CD4-positive, alpha-beta T cell treated with Interleukin-15 for 1 hour (primary cell): ENCODE measurements at places on chromosomes 16 and 17.

- DNase-seq: no peak
Observed at GRCh38 chr17:13395862-13396261, 205.9 kb downstream of the HS3ST3A1 start.

DNA sequence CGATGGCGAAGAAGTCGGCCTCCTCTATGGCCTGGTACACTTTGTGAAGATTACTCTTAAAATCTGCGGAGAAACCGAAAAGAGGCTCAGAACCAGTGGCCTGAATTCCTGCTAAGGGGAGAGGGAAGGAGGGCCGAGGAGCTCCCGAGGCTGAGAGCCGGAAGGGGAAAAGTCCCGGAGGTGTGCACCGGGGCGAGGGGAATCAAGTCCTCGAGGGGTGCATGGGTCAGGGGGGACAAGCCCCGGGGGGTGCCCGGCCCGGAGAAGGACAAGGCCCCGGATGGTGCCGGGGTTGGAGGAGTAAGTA lies 495 bp downstream of the PARN start:
- no peak for DNase-seq

GRCh38 chr16:30096862-30097563 lies 1.0 kb upstream of the YPEL3 start:
- DNase-seq: peak; percentile 45

GRCh38 chr17:1039511-1040215 lies 42.7 kb downstream of the TIMM22 start:
- peak; percentile 80 for DNase-seq

GRCh38 chr17:44188576-44189403 lies 2.0 kb downstream of the TMUB2 start:
- no peak for DNase-seq

GRCh38 chr16:67993207-67994039 lies 5.9 kb downstream of the DPEP2 start:
- peak; percentile 87 for DNase-seq

DNA sequence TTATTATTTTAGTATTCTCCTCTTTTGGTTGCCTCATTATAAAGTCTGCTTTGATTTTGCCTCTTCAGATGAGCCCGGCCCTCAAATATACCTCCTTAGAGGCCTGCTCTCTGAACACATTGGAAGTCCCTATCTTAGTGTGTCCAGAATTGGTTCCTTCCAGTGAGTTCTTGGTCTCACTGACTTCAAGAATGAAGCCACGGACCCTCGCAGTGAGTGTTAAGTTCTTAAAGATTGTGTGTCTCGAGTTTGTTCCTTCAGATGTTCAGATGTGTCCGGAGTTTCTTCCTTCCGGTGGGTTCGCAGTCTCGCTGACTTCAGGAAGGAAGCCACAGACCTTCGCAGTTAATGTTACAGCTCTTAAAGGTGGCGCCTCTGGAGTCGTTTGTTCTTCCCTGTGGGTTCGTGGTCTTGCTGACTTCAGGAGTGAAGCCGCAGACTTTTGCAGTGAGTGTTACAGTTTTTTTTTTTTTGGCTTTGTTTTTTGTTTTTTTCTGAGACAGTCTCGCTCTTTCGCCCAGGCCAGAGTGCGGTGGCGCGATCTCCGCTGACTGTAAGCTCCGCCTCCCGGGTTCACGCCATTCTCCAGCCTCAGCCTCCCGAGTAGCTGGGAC lies 45.8 kb upstream of the NOS2 start:
- DNase-seq: peak; percentile 35

DNA sequence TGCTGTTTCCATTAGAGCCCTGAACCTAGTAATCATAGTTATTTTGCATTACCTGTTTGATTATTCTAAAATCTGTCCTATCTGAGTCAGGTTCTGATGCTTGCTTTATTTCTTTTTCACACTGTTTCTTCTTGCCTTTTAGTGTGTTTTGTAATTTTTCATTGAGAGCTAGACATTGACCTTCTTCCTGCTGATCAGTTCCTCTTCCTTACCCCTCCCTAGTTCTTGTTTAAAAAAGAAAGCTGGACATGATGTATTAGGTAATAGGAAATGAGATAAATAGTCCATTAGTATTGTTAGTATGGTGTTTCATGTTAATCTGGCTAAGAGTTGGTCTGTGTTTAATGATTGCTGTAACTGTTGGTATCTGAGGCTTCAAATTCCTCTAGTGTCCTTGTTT lies 13.4 kb downstream of the WWP2 start:
- DNase-seq: no peak

GRCh38 chr16:8474587-8474986 lies 115.7 kb downstream of the TMEM114 start:
- no peak for DNase-seq

DNA sequence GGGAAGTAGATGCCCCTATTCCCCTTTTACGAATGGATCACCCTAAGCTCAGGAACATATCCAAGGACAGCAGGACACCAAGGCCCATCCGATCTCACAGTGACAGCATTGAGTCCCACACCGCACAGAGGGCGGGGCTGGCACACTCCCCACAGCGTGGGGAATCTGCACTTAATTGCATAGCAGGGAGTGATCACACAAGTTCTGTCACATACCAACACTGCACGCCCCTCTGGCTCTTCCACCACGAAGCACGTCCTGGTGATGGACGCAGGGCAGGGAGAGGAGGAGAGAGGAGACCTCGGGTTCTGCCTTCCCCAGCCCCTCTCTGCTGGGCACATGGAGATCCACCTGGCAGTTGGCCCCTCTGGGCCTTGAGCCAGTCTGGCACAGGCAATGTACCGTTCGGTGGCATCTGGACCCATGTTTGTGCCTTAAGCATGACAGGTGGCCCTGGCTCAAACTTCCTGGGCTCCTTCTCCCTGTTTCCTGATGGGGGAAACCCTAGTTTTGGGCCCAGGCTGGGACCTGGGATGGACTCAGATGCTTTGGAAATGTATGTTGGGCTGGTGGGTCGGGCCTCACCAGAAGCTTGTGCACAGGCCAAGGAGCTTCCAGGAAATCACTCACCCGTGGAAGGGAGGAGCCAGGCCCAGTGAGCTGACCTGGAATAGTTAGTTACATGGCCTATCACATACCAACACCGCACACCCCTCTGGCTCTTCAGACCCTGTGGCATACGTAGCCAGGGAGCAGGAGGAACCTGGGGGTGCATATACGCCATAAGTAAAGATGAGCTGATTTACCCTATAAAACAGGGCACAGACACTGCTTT lies 35.1 kb upstream of the CREBBP start:
- DNase-seq: no peak

GRCh38 chr17:37789771-37790541 lies 45.1 kb upstream of the HNF1B start:
- no peak for DNase-seq
